ENCODE measurements at places on chromosomes 11 and 22. TPM values are rescaled to one million over a fixed set of nuclear protein-coding genes. Genes with fewer than 3 reads are reported as not detected.

The ACTN3 gene
- total RNA-seq, result 11.2 TPM

The ZC3H12C gene
- total RNA-seq, result 5.2 TPM

The DEUP1 gene
- total RNA-seq, result not detected

GRCh38 chr11:26579683-26580082 lies 7.6 kb upstream of the MUC15 start:
- no peak for DNase-seq

GRCh38 chr11:64400102-64400501 lies 41.1 kb downstream of the RPS6KA4 start:
- peak; percentile 70 for DNase-seq

DNA sequence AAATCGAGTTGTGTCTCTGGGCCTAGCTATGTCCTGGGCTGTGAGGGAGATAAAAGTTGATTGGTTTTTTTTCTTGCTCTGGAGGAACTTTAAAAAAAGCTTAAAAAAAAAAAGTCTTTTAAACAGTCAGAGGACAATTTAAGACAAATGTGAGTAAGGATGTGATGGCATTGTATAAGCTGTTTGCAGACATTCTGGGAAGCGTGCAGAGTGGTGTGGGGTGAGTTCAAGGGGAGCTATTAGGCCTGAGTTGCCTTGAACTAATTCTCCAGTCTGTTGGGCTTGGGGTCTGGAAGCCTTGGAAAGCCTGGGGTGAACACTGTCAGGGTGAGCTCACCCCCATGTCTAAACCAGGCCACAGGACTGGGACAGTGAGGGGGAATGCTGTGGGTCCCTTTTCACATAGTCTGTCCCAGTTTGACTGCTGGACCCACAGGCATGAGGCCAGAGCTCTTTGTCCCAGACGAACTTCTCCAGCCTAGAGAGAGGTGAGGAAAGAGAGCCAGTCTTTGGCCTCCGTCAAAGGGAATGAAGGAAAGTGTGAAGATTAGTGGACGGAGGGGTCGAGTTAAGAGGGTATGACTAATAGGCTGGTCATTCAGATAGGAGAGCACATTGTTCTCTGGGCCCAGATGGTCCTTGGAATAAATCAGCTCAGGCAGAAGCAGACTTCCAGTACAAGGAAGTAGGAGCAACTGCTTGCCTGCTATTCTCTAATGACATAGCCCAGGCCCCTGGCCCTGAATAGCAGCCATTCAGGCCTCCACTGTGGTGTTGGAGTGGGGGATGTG lies 76.4 kb upstream of the NNMT start:
- DNase-seq, result peak; percentile 66

DNA sequence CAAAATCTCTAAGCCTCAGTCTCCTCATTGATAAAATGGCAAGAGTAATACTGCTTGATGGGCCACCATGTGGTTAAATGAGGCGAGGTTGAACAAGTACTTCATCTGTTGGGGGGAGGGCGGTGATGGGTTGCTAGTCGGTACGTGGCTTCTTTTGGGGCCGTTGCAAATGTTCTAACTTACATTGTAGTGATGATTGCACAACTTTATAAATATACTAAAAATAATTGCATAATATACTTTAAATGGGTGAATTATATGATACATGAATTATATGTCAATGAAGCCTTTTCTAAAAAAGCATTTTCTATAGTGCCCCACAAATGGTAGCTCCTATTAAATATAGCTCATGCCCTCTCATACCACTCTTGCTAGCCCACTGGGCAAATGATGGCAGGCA lies 6.5 kb downstream of the MS4A8 start:
- DNase-seq, result no peak

DNA sequence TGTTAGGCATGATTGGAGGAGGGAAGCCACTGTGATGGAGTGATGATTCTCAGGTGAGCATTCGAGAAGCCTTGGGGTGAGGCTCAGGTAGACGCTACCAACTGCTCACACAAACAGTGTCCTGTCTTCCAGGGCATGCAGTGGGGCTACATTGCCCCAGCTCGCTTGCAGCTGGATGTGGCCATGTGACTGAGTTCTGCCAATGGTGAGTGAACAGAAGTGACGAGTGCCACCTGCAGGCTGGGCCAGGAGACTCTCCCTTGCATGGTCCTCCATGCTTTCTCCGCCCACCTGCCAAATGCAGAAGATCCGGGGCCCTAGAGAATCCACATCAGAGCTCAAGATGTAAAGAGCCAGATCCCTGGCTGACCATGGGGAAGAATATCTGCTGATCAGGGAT lies 195.9 kb downstream of the BCR start:
- peak; percentile 11 for DNase-seq

DNA sequence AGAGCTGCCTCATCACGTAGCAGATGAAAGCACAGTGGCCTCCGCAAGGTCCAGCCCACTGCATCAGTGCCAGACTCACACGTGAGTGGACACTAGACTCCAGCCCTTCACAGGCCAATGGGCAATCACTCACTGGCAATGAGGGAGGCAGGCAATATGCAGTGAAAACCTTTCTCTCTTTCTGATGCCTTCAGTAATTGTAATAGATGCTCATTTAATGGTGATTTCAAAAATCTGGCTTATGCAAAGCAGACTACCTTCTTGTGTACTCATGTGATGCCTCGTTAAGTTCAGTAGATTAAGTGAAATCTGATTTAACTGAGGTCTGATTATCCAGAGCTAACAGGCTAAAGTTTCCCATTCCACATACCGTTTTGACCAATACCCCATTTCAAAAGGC lies 546.9 kb downstream of the MIAT start:
- no peak for DNase-seq
